ENCODE measurements at places on chromosomes 5 and 9.

DNA sequence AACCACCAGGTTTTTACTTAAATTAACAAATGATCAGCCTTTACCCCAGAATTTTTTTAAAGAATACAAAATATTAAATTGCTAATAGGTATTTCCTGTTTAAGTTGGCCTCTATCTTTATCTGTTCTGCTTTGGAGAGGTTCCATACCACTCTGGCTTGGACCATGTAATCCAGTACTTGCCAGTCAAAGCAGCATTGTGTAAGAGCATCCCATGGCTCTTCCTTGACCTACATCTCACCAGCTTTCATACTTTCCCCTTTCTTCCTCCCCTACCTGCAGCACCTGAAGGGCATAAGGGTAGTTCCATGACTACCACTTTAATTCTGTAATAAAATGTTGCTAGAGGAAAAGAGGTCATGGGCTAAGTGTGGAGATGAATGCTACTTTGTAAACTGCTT is 140.8 kb upstream of the MTAP start:
- DNase-seq = no peak

DNA sequence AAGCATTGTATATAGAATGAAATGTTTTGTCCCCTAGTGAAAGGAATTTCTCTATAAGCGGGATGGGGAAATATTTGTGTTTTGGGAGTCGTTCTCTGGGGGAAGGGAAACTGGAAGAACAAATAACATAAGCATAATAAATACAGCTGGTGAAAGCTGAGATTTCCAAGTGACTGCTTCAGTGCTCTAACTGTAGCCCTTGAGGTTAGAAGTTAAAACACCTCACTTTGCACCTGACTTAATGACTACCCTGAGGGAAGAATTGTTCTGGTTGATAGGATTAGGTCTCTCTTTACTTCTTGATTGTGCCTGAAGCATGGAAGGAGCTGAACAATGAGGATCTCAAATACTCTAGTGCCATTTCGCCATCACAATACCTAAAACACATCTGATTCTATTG is 307.4 kb downstream of the MAN2A1 start:
- DNase-seq = no peak

- no peak for DNase-seq
Measured at GRCh38 chr9:19757745-19758144, 31.1 kb downstream of the SLC24A2 start.

- DNase-seq = no peak
Measured at GRCh38 chr9:34512131-34513078, 10.4 kb downstream of the ENHO start.

DNA sequence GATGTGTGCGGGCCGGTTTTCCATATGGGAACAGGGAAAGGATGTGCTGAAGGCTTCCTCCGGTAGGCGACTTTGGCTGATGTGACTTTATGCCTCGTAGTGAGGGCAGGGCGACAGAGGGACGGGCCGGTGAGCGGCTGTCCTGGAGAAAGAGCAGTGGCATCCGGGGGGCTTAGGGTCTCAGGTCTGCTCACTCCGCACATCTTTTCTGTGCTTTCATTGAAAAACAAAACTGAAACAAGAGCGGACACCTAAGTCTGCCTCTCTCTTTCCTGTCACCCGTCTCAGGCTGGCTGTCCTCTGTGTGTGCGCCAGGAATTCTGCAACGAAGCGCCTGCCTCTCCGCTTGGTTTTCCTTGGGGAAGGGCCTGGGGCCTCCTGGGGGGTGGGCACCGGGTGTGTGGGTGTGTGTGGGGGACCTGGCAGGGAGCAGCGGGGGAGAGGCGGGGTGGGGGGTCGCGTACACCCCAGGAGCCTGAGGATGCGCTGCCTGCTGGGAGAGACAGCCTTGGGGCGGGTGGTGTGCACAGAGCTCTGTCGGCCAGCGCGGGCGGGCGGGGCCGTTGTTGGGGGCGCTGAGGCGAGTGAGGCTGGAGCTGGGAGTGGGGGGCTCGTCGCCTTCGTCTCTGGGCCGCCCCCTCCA is 580 bp upstream of the PRRX2 start:
- no peak for DNase-seq

GRCh38 chr5:179974946-179975712 is 67.4 kb upstream of the TBC1D9B start:
- no peak for DNase-seq

DNA sequence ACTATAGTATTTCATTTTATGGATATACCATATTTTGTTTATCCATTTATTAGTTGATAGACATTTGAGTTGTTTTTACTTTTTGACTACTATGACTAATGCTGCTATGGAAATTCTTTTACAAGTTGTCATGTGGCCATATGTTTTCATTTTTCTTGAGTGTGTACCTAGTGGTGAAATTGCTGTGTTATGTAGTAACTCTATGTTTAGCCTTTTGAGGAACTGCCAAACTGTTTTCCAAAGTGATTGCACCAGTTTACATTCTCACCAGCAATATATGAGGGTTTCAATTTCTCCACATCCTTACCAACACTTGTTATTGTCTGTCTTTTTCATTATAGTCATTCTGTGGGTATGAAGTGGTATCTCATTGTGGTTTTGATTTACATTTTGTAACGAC is 75.4 kb downstream of the GRIA1 start:
- peak; percentile 65 for DNase-seq

DNA sequence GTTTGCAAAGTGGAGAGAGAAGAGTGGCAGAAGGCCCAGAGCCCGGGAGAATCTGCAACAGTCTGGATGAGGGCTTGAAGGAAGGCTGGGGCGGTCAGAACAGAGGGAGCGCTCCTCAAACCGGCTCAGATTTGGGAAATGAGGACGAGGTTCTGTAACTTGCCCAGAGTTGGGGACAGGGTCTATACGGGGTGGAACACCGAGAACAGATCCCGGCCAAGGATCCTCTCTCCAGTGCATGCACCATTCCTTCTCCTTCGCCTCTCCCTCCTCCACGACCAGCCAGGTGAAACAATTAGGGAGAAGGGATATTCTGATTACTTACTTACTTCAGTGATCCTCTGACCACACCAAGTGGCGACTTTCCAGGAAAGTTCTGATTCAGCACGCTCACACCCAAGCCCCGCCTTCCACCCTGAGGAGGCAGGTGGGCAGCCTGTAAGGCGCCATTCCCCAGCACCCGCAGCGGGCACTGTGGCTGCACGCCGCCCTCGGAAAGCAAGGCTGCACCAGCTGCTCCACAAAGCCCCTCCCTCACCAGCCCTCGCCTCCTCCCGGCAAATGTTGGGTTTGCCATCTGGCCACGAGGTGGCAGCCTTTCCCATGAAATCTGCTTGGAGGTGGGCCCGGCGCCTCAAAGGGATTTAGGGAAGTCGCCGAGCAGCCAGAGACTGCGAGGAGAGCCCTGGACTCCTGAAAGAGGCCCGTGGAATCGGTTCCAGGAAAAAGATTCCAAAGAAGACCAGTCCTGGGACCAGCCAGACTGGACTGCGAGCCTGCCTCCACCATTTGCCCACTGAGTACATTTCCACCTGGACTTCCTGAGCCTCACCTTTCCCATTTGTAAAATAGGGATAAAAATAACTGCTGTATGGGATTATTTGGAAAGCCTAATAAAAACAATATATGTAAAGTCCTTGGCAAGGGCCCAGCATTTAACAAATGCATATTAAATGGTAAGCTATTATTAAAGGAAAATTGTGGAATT is 22.2 kb upstream of the WWC1 start:
- peak; percentile 54 for DNase-seq

- no peak for DNase-seq
Measured at GRCh38 chr9:131181091-131181681, 55.8 kb downstream of the NUP214 start.

GRCh38 chr9:136196404-136197083 is 8.4 kb downstream of the LHX3 start:
- no peak for DNase-seq

DNA sequence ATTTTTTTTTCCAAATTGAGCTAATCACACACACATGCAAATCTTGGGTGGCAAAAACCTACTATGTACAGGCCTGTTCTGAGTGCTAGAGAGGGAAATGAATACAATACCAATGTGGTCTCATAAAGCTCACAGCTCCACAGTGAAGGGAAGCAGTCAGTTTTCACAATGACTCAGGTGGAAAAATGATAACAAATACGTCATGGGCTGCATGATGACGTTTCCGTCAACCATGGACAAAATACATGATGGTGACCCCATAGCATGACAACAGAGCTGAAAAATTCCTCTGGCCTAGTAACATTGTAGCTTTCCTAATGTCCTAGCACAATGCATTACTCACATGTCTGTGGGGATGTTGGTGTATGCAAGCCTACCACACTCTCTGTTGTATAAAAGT is 252.5 kb downstream of the TRIM32 start:
- no peak for DNase-seq
